ENCODE measurements at places on chromosomes 4 and X.

- no peak for DNase-seq
Measured at GRCh38 chr4:67037504-67038227, 507.6 kb downstream of the CENPC start.

- no peak for DNase-seq
Measured at GRCh38 chrX:119190831-119191230, 45.3 kb upstream of the PGRMC1 start.

GRCh38 chr4:75822416-75822815 lies 79.8 kb downstream of the PPEF2 start:
- no peak for DNase-seq

- no peak for DNase-seq
Measured at GRCh38 chr4:189121336-189121735, 819.3 kb upstream of the FRG1 start.

- no peak for DNase-seq
Measured at GRCh38 chr4:168856312-168856711, 153.7 kb downstream of the CBR4 start.

DNA sequence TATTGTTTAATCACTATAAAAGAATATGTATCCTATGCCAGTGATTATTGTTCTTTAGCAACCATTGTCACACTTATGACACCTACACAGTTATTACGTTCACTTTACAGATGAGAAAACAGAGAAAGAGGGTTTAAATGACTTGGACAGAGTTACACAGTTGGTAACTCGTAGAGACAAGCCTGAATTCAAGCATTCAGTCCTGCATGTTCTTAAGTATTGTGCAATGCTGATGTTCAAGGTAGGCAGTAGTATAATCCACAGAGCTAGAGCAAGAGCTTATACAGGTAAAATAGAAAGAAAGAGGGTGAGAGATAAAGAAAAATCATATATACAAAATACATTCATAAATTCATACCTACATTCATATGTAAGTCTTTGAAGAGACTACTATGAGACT lies 249.8 kb upstream of the ANXA10 start:
- no peak for DNase-seq

DNA sequence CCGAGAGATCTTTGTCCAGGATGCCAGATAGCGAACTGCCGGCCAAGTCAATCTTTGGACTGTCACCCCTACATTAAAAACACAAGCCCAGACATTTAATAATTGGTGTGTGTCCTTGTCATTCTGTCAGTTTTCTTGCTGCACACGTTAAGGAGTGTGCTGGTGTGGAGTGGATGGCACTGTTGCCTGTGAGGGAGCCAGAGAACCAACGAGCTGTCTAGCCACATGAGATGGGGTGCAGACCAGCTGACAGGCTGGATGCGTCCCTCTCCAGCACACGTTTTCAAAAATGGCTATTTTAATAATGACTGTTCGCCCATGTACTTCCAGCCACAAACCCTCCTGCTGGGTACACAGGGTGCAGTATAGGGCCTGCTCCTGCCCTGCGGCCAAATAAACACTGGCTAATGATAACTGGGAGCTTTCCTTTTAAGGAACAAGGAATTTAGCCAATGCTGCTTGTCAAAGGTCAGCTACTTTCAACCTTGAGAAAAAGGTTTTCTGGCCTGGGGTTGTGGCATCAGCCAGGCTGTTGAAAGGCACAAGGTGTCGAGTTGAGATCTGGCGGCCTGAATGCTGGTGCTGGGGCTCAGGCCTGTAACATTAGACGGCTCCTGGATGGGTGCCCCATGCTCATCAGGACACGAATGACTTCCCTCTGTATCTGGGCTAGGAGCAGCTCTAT lies 54.0 kb upstream of the MAP3K15 start:
- DNase-seq, result no peak

DNA sequence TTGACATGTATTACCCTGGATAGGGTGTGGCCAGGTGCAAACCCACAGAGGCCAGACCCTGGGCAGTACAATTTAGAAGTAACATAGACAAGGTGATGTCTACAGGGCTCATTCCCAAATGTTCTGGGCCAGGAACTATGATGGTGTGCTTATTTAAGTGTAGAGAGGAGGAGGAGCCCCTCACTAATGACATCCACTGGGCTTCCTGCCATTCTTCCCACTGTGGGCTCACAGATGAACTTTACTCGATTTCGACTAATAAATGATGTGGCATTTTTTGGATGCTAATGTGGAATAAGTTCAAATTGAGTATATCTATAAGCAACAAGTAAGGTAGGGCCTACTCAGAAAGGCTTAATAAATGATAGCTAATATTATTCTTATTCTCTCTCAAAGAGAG lies 280.9 kb upstream of the BOD1L1 start:
- no peak for DNase-seq

DNA sequence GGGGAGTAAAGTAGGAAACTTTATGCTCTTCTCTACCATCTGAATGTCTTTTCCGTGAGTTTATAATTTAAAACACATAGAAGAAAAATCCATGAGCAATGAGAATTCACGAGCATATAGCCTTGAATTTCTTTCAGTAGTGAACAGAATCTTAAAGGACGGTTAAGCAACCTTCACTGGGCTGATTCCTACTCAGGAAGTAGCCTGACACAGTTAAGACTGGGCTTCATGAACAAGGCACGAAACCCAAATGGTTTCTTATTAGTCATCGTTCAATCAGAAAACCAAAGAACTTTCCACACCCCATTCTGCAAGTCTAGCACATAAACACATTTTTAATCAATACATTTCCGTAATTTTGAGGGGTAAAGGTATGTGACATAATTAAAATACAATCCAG lies 95.8 kb downstream of the SH3KBP1 start:
- DNase-seq, result no peak

DNA sequence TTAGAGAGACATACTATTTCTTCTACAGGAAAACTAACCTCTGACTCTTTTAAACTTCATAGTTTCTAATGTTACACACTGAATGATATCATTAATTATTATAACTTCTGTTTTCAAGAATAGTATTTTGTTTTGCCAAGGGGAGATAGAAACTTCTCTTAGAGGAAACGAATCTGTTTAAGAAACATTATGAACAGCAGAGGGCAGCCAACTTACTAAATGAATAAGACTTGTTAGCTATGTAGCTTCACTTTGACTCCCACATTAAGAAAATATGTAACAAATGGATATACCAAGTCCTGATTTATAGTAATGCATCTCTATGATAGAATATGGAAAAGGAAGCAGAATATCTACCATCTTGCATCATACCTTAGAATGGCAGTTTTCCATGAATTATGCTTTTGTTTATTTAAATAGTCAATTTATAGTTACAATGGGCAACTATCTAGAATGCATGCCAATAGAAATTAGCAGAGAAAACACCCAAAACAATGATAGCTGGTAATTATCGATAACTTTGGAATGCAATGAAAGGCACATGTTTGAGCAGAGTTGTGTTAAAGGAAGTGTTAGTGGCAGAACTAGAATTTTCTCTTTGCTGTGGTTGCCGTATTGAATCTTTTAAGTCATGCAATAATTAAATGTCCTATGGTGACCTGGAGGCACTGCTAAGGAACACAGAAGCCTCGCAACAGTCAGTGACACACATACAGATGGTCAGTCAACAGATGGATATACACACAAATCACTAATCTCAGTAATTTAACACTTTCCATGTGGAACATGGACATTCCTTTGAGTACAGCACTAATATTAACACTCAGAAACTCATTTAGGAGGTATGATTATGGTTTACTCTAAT lies 105.7 kb upstream of the PDLIM3 start:
- DNase-seq, result no peak

GRCh38 chrX:30689116-30689515 lies 35.9 kb downstream of the GK start:
- no peak for DNase-seq

GRCh38 chrX:48569958-48570357 lies 4.3 kb upstream of the RBM3 start:
- DNase-seq, result no peak

DNA sequence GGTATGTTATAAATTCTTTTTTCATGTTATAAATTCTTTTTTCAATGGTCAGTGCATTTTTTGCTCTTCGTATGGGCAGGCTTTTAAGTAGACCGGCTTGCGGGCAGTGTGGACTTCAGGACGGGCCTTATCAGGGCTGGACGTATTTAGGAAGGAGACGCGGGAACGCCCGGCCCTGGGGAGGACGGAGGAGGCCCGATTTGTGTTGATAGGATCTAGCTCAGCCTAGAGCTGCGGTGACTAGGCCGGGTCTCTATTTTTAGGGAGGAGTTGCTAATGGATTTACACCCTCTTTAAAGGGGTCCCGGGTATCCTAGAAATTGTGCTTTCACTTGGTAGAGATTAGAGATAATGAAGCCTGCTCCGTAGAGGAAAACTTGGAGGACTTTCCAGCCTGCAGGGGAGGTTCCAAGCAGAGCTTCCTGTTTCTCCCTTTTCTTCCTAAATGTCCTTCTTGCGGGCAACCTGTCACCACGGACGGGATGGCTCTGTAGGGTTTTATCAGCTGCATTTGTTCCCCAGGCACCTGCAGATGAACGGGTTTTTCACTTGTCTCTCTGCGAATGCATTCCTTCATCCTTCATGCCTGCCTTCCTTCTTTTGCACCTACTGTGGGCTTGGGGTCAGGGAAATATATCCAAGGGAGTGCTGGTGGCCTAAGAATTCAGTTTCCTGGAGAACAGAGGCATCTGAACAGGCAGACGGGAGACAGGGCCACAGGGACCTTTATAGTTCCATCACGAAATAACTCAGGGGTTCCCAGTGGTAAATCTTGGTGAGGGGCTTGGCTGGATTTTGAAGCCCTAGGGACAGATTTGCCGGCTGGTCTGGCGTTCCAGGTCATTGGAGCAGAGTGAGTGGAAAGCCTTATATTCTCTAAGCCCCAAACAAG lies 1.4 kb downstream of the CD99 start:
- DNase-seq, result no peak

DNA sequence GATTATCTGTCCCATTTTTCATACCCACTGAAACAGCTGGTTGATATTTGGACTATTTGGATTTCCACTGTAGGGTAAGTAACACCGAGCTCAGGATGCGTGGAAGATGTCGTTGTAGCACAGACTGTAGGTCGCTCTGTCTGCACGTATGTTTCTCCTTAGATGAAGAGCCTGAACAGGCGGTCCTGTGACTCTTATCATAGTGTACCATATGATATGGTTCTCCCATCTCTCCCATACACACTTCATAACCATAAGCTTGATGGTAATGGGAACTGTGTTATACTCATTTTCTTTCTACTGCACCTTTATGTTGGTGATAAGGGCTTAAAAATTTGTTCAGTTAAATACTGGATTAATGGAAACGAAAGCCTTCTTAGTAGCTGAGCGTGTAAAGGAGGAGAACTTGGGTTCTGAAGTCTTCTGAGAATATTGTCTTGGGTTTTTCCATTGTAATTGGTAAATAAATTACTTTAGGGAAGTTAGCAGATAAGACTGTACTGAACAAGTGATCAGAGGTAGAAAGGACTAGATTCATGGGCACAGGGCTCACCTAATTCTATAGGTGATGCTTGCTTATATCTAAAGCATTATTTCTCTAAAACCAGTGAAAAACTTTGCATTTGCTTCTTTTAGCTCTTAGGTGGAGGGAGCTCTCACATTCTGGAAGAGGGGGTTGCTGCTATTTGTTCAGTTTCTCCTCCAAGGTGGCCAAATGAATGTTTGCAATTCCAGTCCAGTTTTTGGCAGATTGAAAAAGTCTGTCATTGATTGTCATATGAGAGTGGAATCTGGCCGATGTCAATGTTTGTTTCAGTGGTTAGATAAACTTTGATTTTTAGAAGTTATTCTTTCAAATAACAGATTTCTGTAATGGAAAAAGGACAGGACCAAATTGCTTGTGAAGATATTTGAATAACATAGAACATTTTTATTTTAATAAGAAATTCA lies 15.8 kb downstream of the SMAD1 start:
- DNase-seq, result no peak

DNA sequence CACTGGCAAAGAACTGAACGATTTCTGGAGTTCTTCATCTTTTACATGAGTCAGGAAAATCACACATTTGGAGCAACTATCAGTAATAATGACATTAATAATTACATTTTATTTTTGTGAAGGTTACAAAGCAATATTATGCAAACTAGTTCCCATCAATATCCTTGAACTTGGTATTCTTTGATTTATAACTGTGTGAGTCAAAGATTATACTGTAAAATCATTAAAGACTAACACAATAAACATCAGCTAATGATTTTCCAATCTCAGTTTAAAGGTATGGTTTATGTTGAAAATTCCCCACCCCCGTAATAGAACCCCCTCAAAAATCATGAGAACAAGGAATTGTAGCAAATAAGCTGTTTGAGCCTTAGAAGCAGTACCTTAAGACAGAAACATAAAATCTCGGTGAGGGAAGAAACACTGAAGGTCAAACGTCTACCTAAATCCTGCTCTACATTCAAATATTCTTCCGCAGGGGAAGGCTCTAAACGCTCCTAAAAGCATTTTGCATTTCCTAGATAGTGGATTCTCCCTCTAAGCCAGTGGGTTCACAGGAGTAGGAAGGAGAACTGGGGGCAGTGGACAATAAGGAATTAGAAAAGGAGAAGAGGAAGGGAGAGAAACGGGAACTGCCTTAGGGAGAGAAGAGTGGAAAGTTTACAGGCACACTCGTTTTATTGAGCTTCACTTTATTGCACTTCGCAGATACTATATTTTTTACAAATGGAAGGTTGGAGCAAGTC lies 22.3 kb upstream of the SH3D19 start:
- DNase-seq, result no peak

GRCh38 chrX:120020305-120020704 lies 57.2 kb downstream of the RHOXF2B start:
- no peak for DNase-seq

DNA sequence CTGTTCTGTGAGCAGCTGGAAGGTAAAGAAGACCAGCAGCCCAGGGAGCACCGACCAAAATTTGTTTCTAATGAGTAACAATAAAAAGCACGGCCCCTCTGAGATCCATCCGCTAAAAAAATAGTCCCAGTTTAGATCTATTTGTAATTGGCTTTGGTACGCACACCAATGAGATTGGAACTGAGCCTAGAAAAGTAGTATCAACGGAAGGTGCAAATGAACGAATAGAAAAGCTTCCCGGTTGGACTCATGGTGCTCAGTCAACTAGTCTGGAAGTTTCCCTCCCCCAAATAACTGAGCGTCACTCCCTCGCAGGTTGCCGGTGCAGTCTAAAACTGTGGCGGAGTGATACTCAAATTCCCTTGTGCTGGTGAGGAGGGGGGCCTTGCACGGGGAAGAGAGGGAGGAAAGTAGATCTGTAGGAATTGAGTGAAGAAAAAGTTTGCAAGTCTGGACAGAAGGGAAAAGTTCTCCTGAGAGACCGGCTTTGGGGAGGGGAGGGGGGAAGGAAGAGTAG lies at the start of gene COL4A5:
TSS of gene COL4A5 (plus strand) at position 413 of the 517 bp plus-strand sequence. CDS start 288 bp downstream, outside the sequence.
- no peak for DNase-seq

GRCh38 chr4:179145746-179146525 lies 1703.7 kb upstream of the AGA start:
- DNase-seq, result no peak

DNA sequence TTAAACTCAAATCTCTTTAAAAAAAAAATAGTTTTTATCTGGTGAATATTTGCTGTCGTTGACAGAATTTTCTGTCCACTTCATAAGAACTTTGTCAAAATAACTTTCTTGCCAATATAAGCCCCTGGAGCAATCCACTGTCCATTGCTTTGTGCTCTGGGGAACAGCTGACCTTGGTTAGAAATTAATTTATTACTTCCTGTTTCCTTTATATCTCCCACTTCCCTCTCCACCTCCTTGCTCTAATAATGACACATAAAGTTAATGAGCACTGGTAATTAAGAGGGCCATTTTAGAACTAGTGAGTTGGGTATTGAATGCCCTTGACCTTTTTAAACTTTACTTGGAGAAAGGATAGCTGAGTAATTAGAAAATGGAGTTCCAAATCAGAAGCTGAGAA lies 151.3 kb upstream of the LEF1 start:
- DNase-seq, result no peak
